ENCODE measurements at places on chromosomes 1 and 21. TPM values are rescaled to one million over a fixed set of nuclear protein-coding genes. Genes with fewer than 3 reads are reported as not detected.

Gene NENF
- 21.2 TPM for total RNA-seq

Gene FCRL1
- not detected for total RNA-seq

Gene CNR2
- not detected for total RNA-seq

Gene TNNI3K
- total RNA-seq, result 17.1 TPM

Gene CKS1B
- total RNA-seq, result 12.6 TPM

Gene PLA2G5
- 0.41 TPM for total RNA-seq

Gene FCER1G
- total RNA-seq, result 2.0 TPM

Gene FMO3
- not detected for total RNA-seq

Gene FMO5
- total RNA-seq, result 0.41 TPM

- no peak for DNase-seq
These were observed 32.1 kb downstream of the AK2 start for GRCh38 chr1:33004613-33005012.

GRCh38 chr1:162753001-162753658 lies 37.4 kb upstream of the HSD17B7 start:
- no peak for DNase-seq

- DNase-seq, result no peak
These were observed 17.7 kb downstream of the PPP2R5A start for GRCh38 chr1:212302745-212303383.

- no peak for DNase-seq
These were observed 9.3 kb upstream of the MMEL1 start for GRCh38 chr1:2642131-2642559.

DNA sequence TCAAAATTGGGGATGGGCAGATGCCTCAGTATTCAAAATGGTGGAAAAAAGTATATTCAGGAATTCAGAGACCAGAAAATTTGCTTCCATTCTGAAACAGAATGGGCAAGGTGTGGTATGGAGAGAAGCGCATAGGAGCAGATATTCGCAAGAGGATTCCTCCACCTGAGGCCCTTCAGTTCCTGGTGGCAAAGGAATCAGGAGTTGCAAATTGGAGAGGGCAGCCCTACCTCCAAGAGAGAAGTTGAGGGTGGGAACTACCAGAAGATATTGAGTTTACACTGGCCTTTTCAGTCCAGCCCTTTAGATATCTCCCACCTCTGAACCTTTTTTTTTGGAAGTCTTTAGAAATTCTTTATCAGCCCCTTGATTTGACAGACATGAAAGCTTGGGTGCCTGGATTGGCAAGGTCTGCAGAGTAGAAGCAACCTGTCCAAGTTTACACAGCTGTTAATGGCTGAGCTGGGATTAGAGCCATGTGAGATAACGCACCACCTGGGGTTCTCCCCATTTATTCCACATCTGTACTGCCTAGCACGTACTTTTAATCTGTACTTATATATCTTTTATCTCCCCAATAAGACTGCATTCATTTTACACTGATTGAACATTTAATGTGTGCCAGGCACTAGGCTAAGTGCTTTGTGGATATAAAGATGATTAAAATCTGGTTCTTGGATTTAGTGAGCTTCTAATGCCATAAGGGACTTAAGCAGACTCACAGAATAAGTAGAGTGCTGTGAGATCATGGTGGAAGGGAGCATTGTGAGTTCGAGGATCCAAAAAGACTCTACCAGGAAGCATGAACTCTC lies 99.5 kb downstream of the NGF start:
- DNase-seq, result no peak

DNA sequence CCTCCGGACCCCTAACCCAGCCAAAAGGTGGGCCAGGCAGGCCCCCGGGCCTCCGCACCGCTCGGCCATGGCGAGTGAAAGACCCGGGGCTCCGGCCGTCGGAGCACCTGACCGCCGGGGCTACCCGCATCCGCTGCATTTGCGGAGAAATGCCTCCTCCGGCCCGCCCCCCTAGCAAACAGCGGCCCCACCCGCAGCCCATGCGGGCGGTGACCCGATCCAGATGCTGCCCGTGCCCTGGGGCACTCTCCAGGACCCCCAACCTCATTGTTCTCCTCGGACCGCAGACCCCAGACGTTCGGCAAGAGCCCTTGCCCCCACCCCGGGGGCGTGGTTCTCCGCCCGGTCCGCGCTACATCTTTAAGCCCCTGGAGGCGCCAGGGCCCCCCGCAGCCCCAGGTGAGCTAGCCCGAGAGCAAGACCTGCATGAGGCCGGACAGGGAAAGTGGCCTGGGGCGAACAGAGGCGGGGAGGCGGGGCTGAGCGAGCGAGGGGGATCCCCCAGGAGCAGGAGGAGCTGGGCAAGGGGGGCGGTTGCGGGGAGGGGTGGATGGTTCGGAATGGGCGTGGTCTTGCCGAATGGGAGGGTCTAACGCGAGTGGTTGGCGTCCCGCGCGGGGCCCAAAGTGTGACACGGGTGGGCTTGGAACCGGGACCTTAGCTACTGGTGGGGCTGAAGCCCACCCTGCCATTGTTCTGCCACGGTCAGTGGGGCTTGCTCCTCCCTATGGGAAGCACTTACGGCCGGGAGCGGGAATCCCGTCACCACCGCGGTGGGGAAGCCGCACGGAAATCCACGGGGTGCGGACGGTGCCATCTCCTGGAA lies 6.3 kb upstream of the CRYBG2 start:
- no peak for DNase-seq

- DNase-seq, result no peak
These were observed 139.7 kb upstream of the ERRFI1 start for GRCh38 chr1:8165595-8166360.

DNA sequence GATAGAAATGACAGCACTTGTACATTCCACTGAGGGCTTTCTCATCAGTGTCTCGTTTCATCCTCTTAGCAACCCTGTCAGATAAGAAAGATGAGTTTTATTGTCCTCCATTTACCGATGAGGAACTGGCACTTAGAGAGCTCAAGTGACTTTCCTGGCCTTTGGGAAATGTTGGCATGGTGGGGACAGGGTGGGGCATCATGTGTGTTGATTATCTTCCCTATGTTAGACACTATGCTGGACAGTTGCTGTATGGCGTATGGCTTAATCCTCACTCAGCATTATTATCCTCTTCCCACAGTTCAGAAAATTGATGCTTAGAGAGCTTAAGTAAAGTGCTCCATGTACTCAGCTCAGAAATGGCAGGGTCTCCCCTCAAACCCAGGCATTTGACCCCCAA lies 163.2 kb downstream of the CAMTA1 start:
- no peak for DNase-seq

GRCh38 chr1:110089561-110090275 lies 19.2 kb upstream of the ALX3 start:
- DNase-seq, result no peak

DNA sequence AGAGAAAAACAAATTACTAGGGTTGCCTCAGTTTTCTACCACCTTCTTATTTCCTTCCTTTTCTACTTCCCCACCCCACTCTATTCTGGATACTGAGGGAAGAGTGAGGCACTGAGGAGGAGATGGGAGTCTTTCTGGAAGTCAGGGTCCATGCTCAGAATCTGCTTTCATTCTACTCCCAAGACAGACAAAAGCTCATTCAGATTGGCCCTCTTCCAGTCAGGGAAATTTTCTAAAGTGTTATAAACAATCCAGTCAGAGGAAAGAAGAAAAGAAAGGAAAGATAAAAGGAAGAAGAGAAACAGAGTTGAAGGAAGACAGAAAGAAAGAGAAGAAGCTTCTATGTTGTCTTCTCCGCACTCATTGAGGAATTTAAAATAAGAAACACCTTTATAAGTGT lies 228.6 kb downstream of the COP1 start:
- DNase-seq, result no peak

- DNase-seq, result no peak
These were observed 85.2 kb upstream of the TRABD2B start for GRCh38 chr1:48082271-48082962.

DNA sequence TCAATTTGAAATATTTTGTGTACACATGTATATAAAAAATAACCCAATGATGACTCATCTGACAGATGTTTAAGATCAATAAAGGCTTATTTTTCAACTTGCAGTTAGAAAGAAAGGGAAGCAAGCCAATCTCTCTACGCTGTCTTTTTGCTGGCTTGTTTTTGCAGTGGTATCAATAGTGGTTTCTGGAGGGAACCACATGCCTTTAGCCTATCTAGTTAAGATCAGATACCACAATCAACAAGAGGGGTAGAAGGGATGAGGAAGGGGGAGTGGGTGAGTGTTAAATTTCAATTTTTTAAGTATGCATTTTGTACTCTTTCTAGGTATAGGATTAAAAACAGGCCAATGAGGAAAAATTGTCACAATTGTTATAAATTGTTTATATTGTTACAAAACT lies 276.2 kb downstream of the KCNH1 start:
- DNase-seq, result no peak

DNA sequence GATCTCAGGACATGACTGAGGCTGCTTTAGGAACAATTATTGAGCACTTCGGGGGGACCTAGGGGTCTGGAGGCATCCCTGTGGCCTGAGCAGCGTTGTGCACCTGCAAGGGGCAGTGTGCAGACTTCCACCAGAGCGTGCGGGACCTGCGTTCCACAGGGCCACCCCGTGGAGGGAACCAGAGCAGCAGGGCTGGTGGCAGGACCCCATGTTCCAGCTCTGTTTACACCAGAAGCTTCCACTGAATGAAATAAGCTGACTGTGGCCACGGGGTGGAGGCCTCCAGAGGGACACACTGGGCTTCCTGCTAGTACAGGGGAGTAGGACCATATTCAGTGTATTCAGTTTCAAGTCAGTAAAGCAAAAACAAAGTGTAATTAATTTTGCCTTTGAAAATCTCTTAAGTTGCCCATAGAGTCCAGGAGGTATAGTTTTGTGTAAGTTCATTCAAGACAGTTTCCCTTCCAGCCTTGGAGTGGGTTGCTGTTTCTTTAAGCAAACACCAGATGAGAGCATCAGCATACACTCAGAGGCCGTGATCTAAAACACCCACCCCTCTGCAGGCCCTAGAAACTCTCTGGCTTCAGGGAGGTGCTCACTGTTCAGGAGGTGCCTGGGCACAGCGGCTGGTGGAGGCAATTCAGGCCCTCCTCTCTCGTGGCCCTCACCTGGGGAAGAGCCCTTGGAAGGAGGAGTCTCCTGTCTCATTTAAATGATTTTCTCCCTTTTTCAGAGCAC lies 16.6 kb downstream of the SLC1A7 start:
- DNase-seq, result no peak

DNA sequence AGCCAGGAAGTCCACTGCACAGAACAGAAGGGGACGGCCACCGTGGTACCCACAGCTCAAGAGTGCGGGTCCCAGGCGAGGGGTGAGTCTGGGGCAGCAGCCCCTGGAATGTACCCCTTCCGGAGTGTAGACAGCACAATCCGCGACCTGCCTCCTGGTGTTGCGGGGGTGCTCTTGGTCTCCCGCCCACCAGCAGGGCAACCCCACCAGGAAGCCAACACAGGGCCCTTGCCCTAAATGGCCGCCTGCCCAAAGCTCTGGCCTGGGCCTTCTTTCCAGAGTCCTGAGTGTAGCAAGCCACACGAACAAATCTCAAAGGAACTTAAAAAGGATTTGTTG lies 1.1 kb upstream of the SLC19A1 start:
- DNase-seq, result no peak

DNA sequence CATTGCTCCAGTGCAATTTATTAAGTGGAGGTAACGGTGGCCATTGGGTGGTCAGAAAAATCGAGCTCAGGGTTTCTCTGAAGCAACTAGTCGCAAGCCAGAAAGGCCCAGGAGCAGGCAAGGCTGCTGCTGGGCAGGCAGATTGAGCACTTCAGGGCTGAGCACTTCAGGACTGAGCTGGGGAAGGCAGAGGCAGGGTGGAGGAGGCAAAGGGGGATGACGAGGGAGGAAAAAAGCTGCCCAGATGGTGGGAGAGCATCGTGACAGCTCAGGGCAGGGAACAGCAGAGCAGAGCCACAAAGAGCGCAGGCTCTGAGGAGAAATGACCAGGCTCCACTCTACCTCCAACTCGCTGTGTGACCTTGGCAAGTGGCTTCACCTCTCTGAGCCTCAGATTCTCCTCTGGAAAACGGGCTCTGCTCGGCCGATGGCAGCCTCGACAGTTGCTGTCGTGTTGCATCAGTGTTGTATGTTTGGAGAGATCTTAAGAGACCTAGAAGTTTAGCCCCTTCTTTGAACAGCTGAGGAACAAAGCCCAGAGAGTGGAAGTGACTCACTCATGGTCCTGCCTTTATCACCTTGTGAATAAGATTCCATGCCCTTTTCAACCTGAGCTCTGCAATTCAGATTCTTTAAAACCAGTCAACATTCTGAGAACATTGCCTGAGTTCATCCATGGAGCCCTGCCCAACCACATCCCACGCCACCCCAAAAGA lies 141.4 kb downstream of the SYF2 start:
- DNase-seq, result no peak

DNA sequence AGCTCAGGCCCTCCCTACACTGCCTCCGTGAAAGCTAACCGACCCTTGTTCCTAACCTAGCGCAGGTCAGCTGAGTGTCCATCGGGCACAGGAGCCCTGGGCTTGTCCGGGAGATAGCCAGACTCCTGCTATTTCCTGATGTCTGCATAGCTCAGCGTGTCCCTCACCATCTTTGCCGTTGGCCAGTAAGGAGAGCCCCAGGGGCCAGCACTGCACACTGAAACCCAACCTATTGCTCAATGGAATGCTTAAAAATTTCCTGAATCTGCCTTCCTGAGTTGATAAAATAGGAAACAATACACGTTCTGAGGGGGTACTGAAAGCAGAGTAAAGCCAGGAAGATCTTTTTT lies 2.2 kb downstream of the RUNX1 start:
- no peak for DNase-seq

GRCh38 chr1:175191659-175192058 lies 917 bp downstream of the KIAA0040 start:
- no peak for DNase-seq

GRCh38 chr21:37592496-37592895 lies 225.9 kb downstream of the DYRK1A start:
- DNase-seq, result no peak

DNA sequence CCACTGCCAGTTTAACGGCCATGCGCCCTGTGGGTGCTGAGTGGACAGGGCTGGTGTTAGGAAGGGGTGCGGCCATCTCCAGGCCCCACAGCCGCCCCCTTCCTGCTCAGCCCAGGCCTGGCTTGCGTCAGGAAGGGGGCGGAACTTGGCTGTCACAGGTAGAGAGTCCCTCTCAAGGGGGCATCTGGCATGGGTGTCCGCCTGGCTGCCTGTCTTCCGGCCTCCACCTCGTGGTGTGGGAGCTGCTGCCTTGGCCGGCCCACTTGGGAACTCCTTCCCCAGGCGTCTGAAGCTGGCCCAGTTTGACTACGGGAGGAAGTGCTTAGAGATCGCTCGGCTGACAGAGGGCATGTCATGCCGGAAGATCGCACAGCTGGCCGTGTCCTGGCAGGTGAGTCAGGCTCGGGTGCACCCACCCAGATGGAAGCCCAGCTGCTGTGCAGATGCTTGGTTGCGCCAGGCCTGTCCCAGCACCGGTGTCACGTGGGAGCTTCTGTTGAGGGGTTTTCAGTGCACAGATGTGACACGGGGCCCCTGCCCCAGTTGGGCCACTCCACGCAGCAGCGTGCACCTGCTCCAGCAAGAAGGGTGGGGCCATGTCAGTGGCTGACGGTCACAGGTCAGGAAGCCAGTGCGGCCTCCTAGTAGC lies 9.1 kb upstream of the ATAD3B start:
- DNase-seq, result no peak
